ENCODE measurements at places on chromosomes 12 and 14.

DNA sequence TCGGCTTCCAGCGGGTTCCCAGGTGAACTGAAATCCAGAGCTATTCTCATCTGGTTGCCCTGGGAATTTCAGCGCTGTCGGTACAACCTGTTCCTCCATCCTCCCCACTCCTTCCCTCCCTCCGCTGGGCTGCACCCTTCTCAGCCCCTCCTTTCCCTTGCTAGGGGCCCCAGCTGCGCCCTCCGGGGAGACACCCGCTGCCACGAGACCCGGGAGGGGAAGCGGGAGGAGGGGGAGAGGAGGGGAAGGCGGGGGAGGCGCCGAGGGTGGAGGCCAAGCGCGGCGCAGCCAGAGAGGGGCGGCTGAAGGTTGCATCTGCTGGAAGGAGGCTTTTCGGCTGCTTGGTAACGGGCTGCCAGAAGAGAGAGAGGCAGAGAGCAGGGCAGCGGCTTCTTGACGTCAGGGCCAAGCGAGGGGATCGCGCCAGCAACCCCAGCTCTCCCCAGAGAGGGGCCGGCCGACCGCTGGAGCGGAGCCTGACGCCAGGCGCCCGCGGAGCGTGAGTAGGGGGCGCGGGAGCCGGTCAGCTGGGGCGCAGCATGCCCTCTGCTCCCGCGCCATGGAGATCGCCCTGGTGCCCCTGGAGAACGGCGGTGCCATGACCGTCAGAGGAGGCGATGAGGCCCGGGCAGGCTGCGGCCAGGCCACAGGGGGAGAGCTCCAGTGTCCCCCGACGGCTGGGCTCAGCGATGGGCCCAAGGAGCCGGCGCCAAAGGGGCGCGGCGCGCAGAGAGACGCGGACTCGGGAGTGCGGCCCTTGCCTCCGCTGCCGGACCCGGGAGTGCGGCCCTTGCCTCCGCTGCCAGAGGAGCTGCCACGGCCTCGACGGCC is at the start of gene KCNA5:
KCNA5 (plus strand) TSS at position 291 of the 831 bp plus-strand sequence; CDS start at position 560, 269 bp downstream.
- no peak for DNase-seq

DNA sequence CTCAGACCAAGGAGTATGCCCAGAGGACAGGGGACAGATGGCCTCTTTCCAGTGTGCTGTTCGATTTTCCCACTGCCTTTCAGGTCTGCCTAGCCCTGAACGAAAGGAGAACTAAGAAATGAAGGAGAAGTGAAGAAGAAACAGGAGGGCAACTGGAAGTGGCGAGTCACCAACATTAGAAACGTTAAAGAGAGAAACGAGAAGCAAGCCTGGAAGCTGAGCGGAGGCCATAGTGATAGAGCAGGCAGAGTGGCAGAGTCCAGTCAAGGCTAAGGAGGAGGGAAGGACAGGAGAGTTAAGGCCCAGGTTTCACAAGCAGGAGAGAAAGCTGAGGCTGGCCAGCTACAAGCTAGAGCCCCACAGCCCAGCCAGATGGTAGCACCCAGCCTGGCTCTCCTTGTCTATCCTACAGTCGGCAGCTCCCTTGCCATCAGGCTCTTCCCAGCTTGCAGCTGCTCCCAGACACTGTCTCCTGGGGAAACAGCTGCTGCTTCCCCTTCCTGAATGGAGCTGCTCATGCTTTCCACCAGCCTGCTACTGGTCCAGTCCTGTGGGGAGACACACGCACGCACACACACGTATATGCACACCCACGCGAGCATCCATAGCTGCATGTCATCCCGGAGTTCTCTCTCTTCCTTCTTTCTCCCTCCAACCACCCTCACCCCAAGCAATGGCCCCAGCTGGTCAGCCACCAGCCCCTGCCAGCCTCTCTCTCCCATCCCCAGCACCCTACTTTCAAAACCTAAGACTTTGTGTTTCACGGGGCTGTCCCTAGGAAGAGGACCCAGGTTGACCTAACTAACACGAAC is 139.7 kb upstream of the CCND2 start:
- DNase-seq, result no peak

DNA sequence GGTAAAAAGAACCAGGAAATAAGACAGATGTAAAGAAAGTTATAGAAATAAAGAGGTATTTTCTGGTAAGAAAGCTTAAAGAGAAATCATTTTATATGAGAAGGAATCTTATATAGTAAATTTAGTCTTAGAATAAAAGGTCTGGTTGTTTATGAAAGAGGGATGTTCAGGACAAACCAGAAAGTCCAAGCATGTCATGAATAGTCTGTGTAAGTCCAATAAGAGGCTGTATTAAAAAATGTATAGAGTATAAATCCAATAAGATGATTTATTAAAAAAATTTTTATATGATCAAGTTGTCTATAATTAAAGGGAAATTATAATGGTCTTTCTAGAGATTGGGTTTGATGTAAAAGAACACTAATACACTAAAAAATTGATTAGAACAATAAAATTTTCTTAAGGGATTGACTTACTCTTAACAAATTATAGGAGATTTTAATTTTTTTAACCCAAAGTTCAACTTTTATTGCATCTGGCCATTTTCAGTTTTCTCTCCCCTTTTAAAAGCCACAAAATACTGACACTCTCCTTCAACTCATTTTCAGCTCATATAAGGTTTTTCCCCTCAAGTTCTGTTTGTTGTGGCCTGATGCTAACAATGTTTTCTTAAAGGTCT is 35.1 kb downstream of the ST8SIA1 start:
- no peak for DNase-seq

DNA sequence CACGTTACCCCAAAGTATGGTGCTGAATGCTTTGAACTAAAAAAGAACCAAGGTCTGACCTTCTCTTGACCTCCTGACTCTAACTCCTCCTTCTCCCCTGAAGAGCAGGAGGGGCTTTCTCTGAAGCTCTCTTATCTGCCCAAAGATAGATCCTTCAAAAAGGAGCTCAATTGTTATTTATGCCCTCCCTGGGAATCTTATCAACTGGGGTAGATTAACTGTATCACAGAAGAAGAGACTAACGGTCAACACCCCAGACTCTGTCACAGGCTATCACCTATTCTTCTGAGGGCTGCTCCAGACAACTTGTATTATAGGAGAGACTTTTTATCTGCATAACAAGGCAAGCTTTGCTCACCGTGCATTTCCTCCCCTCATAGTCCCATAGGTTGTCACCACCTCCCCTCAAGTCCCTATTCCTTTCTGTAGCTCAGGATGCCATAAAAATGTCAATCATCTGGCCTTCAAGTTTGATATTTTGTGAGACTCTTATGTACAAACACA is 86.6 kb downstream of the PAPLN start:
- DNase-seq, result no peak

GRCh38 chr12:95022477-95022876 is 19.0 kb upstream of the NDUFA12 start:
- no peak for DNase-seq

Data from activated naive CD4-positive, alpha-beta T cell treated with anti-CD3 and anti-CD28 coated beads, Interleukin-2, amount 50 U/mL, for 16 hours (primary cell).